ENCODE measurements at places on chromosomes 3 and 15.

DNA sequence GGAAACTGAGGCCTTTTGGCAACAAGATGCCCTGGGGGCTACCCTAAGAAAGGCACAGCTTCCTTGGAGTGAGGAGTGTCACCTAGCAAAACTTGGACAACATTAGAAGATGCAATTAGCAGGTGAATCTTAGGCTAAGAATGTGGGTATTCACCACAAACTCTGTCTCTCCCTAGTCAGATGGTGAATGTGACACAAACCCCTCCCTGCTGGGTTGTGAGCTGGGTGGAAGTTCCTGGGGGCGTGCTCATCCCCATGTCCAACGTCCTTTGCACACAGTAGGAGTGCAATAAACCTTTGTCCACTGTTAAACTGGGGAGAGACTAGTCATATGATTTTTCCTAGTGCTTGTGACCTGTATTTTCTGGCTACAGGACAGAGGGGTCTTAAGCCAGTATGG, 67.1 kb upstream of the SH3GL3 start:
- no peak for DNase-seq

GRCh38 chr3:170697131-170697530, 111.3 kb upstream of the SLC7A14 start:
- no peak for DNase-seq

GRCh38 chr15:57947781-57948180, 117.7 kb downstream of the ALDH1A2 start:
- no peak for DNase-seq

- DNase-seq = no peak
Observed at GRCh38 chr3:178686826-178687225, 150.6 kb downstream of the KCNMB2 start.

- no peak for DNase-seq
Observed at GRCh38 chr3:139120086-139121056, 75.7 kb upstream of the PRR23C start.

DNA sequence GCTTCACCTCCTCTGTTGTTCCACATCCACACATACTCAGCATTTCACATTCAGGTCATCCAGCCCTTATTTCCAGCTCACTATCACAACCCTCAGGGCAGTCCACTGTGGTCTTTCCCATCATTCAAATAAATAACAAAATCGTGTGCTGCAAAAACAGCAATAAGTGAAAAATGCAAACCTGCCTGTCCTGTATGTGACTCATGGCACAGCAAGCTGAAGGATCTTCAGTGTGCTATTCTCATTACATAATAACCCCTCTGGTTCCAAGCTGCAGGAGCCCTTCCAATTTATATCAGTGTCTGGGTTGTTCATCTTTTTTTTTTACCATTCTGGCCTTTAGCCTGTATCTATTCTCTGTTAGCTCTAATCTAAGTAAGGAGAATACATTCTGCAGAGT, 185.3 kb upstream of the UBE2E2 start:
- DNase-seq = no peak

DNA sequence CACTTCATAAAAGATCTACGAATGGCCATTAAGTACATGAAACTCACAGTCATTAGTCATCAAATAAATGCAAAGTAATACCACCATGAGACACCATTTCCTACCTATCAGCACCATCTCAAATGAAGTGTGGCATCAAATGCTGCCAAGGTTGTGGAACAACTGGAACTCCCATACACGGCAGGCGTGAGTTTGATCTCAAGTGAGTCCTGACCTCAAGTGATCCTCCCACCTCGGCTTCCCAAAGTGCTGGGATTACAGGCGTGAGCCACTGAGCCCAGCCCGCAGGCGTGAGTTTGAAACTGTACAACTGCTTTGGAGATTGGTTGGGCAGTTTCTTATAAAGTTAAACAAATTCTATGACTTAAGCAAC, 28.8 kb upstream of the HDAC11 start:
- peak; percentile 22 for DNase-seq

- no peak for DNase-seq
Observed at GRCh38 chr15:63349156-63349555, 32.5 kb downstream of the CA12 start.

DNA sequence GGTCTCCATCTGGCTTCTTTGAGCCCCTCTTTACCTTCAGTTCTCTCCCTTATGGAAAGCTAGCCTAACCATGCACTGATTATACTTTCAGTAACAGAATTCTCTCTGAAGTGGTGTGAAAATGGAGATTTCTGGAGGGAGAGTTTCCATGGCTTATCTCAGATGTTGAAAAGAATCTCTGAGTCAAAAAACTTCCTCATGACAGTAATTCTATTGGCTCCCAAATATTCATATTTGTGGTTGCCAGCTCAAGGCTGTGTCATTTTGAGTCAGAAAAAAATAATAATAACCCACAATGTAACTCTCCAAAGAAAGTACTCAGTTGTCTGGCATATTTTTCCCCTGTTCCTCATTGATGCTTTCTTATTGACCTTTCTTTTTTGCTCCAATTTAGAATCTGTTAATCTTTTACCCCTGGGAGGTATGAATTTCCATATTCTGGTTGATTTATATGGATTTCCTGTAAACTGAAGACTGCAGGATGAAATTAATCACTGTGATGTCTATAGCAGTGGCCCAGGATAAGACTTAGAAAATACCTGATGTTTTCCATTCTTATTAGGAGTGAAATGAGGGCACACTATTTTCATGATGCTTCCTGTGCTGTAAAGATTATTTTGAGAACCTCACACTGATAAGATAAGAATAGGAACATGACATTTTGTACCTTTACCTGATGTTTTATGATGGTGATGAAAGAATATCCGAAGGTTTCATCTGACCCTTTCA, 149.5 kb upstream of the EPHA3 start:
- no peak for DNase-seq

GRCh38 chr3:46029953-46030543, 2.8 kb upstream of the XCR1 start:
- DNase-seq = no peak

DNA sequence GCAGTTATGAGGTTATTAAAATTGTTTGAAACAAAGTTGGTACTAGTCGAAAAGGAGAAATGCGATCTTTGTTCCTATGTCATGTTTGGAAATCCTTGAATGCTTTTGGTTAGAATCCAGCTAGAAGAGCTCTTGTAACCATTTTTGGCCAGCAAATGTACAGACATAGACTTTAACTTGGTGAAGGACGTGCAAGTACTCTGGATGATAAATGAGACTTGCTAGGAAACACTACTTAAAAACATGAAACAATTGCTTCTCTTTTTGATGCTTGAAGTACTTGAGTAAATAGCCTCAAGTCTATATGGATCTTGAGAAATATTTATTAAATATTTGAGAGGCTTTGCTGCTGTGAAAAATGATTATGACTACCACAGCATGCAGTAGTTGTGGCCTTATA, 95.8 kb downstream of the CADM2 start:
- no peak for DNase-seq

GRCh38 chr3:185537369-185537970, 14.9 kb downstream of the LIPH start:
- DNase-seq = no peak

DNA sequence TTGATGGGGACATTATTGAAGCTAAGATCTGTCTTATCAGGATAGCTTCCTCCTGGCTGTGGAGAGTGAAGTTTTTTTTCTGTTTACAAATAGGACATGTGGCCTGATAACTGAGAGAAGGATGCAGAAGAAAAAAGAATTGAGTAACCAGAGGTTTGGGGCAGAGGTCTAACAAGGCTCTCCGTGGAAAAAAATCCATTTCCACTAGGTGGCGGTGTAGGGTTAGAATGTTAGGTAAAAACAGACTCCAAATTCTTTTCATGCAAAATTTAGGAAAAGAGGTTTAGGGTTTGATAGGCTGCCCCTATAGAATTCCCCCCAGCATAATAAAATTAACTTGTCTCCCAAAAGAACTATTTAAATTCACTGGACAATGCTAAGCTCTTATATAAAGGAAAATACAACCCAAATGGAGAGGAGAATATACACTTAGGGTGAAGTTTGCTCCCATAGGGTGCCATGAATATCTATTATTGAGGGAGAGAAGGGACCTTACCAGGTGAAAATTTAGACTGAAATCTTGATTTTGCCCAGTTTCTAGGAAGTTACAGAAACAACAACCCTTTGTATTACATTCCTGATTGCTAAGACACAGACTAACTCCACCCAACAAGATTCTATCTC, 1560.4 kb downstream of the OTOL1 start:
- no peak for DNase-seq

- DNase-seq = no peak
Observed at GRCh38 chr3:109093561-109093960, 24.4 kb downstream of the MORC1 start.

- no peak for DNase-seq
Observed at GRCh38 chr3:59258550-59259260, 208.9 kb upstream of the CFAP20DC start.

DNA sequence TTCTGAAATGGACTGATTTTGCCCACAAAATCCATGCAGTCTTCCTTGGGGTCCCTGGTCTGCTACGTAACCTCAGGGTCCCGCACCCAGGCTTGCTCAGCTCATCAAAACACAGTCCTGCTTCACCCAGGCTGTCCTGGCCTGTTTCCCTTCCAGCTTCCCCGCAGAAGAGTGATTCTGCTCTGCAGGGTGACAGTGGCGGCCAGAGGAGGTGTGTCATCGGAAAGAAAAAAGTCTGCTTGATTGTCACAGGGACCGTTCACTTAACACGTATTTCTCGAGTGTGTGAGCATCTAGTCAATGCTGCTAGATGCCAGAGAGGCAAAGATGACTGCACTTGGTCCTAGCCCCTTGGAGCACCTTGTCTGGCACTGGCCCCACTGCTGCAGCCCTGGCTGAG, 50.1 kb upstream of the ABHD2 start:
- no peak for DNase-seq

GRCh38 chr3:108590460-108590859, 938 bp downstream of the DZIP3 start:
- no peak for DNase-seq

DNA sequence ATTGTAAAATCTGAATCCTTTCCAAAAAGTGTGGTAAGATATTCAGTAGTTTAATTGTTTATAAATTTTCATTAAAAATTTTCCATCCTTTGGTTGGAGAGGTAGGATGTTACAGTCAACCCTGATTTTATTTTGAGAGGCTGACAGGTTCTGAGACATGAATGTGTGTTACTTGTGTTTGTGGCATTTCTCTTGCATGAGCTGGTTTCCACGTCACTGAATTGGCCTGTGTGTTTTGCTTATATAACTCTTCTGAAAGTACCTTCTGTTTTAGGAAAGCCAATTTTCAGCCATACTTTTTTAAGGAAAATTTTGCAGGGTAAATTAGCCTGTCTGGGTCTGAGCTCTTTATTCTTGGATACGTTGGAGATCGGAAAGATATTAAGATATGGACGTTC, 30.7 kb downstream of the PXYLP1 start:
- no peak for DNase-seq

GRCh38 chr3:159252772-159253384, 451.0 kb downstream of the MFSD1 start:
- DNase-seq = no peak

GRCh38 chr3:178623666-178624255, 87.5 kb downstream of the KCNMB2 start:
- no peak for DNase-seq

DNA sequence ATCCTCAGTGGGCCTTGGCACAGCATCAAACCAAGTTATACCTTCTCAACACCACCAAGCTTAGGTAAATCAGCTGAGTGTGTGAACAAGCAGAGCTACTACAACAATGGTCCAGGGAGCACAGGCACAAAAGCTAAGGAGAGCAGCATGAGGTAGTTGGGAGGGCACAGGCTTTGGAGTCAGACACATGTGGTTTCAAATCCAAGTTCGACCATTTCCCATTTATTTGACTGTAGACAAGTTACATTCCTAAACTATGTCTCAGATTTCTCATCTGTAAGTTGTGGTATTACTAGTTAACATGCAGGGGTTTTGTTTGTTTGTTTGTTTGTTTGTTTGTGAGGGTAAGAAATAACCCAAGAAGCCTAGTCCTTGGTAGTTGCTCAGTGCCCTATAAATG, 46.9 kb downstream of the MLH1 start:
- DNase-seq = no peak

GRCh38 chr3:138747225-138747624, 87.5 kb downstream of the PIK3CB start:
- DNase-seq = no peak

GRCh38 chr15:45121706-45122417, 7.7 kb downstream of the DUOXA2 start:
- DNase-seq = no peak

DNA sequence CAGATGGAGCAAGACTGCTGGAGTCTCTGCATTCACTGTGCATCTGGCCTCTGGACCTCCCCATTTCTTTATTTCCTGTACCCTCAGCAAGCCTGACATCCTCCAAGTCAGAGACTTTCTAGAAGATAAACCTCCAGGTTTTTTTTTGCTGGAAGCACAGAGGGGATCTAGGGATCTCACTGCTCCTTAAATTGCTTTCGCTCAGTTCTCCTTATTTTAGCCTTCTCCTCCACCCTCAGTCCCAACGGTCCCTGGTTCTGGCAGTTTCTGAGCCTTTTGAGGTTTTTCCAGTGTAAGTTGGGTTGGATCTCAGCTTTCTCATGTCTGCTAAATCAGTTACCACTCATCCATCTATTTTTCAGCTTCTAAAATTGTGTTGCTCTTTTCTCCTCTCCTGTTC, 22.7 kb upstream of the CHD2 start:
- DNase-seq = no peak

- peak; percentile 26 for DNase-seq
Observed at GRCh38 chr3:45105855-45106671, 40.1 kb downstream of the CDCP1 start.

DNA sequence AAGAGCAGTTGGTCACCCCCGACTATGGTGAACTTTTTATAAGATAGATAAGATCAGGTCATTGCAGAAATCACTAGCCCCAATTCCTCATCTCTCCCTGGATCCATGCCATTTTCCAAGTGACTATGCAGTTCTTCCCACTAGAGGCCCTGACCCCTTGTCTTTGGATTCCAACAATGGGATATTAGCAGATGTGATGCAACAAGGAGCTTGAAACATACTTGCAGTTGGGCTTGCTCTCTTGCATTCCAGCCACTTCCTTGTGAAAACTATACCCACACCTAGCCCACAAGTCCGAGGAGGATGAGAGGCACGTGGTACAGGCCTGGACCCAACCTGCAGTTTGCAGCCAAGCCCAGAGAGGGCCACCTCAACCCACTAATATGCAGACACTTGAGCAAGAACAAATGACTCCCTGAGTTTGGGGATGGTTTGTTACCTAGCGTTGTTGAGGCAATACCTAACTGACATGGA, 60.6 kb downstream of the SUCLG2 start:
- no peak for DNase-seq

- no peak for DNase-seq
Observed at GRCh38 chr3:184791171-184791570, 20.8 kb upstream of the VPS8 start.

GRCh38 chr3:132311841-132312240, 5.4 kb upstream of the ACP3 start:
- no peak for DNase-seq

- DNase-seq = no peak
Observed at GRCh38 chr3:178504128-178504527, 32.1 kb upstream of the KCNMB2 start.

- no peak for DNase-seq
Observed at GRCh38 chr3:192373032-192373431, 354.3 kb downstream of the FGF12 start.

DNA sequence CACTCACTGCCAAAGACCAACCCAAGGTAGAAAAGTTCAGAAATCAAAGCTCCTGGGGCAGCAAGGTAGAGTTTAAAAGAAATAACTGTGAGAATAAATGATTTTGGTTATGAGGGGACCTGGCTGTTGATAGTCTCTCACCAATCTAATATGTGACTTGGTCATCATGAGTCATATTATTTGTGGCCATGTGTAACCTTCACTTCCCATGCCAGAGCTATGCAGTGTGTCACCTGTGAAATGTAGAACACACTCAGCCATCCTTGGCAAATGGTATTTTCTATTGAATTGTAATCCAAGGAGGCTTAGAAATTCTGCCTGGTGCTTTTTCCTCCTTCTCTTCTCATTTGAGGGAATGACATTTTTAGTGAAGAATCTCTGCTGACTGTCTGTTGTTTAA, 184.2 kb upstream of the STAC start:
- DNase-seq = no peak
